ENCODE measurements at places on chromosomes 16 and 17.

GRCh38 chr17:43791589-43791988 is 11.4 kb downstream of the CFAP97D1 start:
- no peak for DNase-seq

DNA sequence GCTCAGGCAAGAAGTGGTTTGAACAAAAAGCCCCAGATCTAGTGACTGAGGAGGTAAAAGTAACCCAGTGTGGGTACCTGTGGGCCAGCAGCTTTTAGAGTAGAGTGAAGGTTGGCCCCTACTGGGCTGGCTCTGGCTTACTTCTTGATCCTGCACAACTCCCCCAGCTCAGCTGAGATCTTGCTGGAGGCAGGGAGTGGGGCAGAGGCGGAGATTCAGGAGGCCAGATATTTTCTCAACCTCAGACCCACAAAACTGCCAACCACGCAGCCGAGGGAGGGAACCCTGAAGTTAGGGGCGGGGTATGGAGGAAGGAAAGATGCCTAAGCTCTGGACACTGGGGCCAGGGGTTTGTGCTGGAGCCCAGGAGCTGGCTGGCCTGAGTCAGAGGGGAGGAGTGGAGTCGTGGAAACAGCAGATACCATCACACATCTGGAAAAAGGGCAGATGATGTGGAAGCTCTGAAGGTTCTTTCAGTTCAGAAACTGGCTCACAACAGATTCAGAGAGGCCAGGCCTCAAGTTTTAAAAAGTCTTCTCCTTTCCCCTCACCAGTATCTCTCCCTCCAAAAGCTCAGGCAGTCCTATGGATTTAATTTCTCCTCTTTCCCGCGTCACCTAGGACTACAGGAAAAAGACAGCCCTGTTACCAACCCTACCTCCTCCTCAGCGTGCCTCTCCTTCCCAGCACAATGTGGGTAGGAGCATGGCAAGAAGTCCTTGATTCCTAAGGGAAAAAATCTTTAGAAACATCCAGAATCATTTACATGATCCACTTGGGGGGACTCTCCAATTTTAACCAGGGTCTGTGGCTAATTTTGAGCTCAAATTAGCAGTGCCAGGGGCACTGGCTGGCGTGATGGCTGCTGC is 48.1 kb downstream of the MYO18A start:
- DNase-seq = no peak

DNA sequence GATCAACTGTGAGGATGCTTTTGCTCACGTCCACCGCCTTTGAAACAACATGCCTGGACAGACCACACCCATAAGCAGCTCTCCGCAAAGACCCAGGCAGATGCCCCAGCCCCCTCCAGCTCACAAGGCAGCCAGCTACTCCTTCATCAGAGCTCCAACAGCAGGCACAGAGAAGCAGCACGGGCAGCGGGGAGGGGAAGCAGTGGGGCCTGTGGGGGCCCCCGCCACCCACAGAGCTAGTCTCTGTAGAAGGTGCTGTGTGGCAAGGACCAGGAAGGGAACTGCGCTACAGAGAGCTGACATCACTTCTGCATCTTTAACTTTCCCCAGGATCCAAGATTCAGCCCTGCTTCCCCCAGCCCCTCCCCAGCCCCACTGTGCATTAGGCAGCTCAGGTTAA is 10.0 kb upstream of the SCNN1G start:
- no peak for DNase-seq

GRCh38 chr16:17417740-17418139 is 53.0 kb downstream of the XYLT1 start:
- DNase-seq = no peak

DNA sequence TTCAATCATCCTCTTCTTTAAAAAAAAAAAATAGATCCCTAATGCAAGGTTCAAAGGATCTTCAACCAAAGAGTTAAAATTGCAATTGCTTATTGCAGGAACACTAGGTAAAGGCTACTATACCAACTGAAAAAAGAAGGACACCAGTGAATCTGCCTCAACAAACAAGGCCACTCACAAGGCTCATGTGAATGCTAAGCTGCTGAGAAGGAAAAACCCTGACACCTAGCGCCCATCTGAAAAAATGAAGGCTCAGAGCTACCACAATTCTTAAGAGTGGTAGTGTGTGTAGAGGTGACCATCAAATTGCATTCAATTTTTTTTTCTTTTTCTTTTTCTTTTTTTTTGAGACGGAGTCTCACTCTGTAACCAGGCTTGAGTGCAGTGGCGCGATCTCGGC is 201.6 kb upstream of the C17orf78 start:
- DNase-seq = no peak

DNA sequence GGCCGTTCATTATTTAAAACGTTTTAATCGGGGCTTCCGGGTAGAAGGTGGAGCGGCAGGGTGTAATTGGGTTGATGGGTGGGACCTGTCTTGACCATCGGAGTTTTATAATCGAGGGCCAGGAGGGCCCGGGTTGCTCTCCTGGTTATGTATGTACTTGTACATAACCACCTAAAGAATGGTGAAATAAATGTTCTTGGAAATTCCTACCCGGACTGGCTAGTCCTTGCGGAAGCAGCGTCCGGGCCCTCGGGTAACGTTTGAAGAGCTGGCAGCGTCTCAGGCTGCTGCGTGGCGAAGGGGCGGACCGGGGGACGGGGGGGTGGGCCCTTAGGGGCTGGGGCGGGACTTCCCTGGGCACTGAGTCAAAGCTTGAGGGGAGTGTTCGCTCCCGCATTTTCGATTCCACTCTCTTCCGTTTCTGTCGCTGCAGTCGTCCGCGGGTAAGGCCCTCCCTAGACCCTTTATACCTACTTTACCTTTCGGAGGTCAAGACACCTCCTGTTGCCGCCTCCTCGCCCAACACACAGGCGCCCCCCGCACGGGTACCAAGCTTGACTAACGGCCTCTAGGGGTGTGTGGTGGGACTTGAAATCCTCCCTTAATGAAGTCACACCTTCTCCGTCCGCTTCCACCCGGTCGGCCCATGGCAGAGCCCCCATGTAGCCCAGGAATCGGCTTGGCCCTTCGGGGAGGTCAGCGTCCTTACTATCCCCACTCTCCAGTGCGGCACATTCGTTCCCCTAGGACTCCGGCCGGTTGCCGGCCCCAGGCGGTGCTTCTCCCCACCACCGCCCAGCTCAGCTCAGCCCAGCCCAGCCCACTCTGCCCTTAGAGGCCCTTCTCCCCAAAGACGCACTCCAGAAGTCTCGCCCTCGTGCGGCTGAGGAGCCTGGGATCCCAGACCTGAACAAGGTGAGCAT is at the start of gene TMEM106A:
Gene TMEM106A (plus strand): TSS at position 396 of the 923 bp plus-strand sequence. CDS start 1,167 bp downstream, outside the sequence.
- DNase-seq = peak; percentile 56

DNA sequence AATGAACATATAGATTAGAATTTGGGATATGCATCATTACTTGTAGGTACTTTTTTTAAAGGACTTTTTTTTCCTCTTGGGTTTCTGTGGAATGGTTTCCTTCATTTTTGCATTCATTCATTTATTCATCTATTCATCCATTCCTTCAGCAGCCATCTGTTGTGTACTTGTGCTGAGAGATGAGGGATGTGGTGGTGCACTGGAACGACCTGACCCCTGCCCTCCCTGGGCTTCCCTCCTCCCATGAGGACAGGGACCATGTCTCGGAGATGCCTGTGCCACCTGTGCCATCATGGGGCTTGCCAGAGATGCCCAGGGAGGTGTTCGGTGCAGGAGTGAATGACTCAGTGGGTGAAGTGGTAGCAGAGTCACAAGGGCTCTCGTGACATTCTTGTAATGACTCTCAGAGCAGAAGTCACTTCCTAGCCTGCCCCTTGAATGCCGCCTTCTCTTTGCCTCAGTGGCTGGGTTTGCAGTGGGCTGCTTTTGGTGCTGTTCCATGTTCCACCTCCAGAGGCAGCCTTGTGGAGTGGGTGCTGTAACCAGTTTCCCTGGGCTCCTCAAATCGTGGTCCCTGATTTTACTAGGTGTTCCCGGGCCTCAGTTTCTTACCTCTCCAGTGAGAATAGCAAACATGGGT is 43.9 kb downstream of the CLEC16A start:
- no peak for DNase-seq

- no peak for DNase-seq
Measured at GRCh38 chr16:22317625-22318024, 20.4 kb downstream of the POLR3E start.

GRCh38 chr16:83960521-83961249 is 7.4 kb upstream of the NECAB2 start:
- DNase-seq = no peak

DNA sequence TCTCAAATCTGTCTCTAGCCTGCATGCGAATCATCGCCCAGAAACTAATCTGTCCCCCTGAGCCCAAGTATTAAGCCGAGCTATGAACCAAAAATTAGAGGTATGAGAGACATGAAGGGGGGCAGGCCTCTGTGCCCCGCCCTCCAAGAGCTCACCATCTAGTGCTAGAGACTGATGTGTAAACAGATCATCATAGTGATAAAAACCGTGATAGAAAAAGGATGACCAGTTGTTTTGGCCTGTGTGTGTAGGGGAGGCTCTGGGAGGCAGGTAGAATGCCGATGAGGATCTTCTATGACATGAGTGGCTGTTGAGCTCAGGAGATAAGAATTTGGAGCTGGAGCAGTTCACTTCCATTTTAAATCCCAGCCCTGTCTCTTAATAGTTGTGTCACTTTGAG is 89.1 kb upstream of the TBX2 start:
- no peak for DNase-seq

DNA sequence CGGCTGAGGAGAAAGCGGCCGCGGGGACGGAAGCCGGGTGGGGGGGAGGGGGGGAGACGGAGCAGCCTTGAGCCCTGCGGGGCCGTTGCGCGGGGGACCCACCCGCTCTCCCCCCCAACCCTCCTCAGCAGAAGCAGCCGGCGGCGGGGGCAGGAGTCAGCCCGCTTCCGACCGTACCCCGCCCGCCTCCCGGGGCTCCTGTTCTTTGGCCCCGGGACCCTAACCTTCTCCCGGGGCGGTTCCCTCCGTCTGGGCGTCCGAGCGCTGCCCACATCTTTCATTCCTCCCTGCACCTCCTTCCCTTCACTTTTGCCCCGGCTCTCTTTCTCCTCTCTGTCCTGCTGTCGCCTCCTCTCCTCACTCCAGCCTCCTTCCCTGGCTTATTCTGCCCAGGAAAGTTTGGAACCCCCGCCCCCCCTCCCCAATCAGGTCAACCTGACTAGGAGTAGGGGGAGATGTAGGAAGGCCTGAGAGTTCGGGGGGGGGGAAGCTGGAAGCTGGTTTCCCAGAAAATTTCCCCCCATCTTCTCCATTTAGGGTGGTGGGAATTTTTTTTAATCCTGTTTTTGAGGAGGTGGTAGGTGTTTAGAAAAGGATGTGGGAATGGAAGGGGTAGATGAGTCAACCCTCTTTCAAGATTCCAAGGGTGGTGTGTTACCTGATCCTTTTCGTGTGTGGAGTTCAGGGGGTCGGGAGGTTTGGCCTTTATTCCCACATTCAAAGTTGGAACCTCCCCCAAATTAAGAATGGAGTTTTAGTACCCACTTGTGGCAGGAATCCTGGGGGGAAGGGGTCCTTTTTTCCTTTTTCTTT is 427 bp upstream of the NLK start:
- DNase-seq = no peak

DNA sequence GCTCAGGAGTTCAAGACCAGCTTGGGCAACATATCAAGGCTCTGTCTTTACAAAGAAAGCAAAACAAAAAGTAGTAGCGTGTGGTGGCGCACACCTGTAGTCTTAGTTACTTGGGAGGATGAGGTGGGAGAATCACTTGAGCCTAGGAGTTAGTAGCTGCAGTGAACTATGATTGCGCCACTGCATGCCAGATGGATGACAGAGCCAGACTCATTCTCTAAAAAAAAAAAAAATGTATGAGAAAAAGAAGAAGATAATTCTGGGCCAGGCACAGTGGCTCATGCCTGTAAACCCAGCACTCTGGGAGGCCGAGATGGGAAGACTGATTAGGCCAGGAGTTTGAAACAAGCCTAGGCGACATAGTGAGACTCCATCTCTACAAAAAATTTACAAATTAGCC is 28.5 kb downstream of the STAT5B start:
- no peak for DNase-seq

- no peak for DNase-seq
Measured at GRCh38 chr17:74529243-74529642, 2.0 kb downstream of the CD300LB start.
